ENCODE measurements at places on chromosomes 2 and 18.
A peak's percentile ranks its signal among the peaks of the same experiment; 100 is the strongest.

GRCh38 chr2:76008001-76008702 lies 297.4 kb upstream of the GCFC2 start:
- no peak for DNase-seq

- DNase-seq = no peak
These were observed 195.8 kb downstream of the NDUFA10 start for GRCh38 chr2:239829326-239829725.

- no peak for DNase-seq
These were observed 72.0 kb downstream of the DNER start for GRCh38 chr2:229642371-229642770.

- DNase-seq = no peak
These were observed 87.8 kb downstream of the MAP2 start for GRCh38 chr2:209511637-209512036.

DNA sequence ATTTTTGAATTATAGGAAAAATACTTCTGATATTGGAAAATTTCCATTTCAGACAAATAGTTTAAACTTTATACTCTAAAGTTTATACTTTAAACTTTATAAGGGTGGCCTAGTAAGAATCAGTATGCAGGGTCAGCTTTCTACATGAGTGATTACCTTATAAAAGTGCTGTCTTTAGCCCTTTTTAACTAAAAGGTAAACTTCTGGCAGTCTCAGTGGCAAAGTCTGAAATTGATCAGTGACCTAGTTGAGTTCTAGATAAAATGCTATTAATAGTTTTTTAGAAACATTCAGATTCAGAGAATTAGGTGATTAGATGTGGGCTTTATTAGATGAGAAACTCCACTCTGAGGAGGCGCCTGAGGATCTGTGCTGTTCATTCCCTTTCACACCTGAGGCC lies 15.5 kb downstream of the GORASP2 start:
- DNase-seq = no peak

DNA sequence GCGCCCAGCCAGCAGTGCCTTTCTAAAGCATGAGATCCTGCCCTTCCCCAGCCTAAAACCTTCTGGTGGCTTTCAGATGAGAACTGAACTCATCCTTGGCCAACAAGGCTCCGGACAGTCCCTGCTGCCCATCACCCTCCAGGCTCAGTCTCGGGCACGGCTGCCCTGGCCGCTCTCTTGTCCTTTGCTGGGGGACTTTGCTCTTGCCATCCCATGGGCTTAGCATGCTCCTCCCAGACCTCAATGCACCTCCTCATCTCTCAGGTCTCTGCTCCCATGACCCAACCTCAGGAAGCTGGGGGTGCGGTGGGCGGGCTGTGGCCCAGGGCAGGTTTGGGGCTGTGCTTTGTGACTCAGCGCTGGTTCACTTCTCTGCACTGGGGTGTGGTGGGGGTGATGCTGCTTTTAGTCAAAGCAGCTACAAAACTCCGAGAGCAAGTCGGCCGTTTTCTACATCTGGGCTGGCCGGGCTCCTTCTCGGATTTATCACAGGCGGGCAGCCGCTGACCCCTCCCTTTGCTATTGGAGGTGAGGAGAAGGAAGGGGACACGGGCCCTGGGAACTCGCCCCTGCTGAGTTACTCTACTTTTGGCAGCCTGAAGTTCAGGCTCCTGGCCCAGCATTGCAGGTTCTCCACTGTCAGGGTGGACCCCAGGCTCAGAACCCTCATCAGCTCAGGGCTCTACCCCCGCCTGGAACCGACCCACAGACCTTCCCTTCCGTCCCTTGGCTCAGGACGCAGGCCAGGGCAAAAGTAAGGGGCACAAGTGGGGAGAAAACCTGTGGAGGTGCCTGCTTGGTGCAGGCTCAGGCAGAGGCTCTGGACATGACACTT lies 90.6 kb upstream of the TAF1B start:
- DNase-seq = peak; percentile 70

DNA sequence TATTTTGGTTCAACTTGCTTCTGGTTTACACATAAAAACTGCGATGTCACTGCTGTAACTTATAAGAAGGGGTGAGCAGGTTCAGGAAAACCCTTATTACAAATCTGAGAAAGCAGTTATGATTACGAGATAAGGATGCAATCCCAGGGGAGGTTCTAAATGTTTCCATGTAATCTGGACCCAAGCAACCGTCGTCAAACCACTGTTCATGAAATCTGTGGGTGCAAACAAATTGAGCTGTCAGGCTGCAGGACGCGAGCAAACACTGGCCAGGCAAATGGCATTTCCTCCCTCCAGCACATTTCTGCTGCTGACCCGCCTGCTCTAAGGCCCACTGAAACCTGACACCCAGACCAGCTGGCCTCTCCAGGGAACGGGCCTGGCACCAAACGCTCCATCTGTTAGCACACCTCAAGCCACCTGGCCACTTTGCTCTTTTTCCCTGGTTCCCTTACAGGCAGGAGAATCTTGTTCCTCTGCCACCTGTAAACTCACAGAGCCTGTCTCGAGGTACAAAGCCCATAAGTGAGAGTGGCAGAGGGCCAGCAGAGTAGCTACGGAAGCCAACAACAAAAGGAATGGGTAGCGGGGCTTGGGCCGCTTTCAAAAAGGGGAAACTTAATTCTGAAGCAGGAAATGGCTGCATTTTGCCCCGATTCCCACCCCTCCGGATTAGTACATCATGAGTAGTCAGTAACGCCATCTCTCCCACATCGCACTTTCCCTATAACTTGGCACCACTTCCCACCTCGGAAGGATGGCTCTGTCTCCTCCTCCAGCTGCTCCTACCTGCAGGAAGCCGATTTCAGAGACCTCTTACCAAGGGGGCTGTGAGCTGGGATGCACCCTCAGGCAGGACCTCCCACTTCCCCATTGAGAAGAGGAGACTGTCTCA lies 26.5 kb downstream of the CRACDL start:
- DNase-seq = no peak

GRCh38 chr2:222641336-222641735 lies 14.6 kb downstream of the FARSB start:
- no peak for DNase-seq

DNA sequence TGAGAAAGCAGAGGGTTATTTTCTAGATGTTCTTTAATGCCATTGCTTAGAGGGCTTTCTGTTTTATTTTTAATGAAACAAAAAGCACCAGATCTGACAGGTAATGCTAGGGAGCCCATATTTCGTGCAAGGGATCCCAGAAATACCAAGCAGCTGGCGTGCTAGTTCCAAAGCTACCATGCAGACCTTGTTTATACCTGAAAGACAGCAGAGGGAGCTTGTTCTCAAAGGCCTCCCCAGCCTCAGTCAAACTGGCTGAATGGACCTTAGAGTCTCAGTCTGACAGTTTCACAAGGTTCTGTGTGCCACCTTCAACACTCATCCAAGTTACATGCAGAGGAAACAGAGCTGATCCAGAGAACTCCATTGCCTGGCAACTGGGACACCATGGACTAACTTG lies 48.6 kb downstream of the GALNT14 start:
- no peak for DNase-seq

DNA sequence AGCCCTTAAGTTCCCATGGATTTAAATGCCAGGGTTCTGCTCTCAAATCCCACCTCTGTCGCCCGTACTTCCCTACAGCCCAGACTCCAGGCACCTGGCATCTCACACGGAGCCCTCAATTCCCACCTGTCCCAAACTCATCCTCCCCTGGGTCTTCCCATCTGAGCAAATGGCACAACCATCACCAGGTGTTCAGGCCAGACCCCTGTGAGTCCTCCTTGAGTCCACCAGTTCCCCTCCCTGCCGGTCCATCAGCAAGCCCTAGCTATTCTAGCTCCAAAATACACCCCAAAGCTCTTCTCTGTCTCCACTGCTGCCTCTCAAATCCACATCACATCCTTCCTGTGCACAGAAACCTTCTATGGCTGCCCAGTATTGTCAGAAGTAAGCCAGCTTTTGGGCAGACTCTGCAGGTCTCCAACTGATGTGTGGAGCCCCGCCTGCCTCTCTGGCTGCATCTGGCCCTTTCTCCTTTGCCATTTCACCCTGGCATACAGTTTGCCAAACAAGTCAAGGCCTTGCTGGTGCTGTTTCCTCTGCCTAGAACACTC lies 67.7 kb downstream of the DNMT3A start:
- DNase-seq = no peak

DNA sequence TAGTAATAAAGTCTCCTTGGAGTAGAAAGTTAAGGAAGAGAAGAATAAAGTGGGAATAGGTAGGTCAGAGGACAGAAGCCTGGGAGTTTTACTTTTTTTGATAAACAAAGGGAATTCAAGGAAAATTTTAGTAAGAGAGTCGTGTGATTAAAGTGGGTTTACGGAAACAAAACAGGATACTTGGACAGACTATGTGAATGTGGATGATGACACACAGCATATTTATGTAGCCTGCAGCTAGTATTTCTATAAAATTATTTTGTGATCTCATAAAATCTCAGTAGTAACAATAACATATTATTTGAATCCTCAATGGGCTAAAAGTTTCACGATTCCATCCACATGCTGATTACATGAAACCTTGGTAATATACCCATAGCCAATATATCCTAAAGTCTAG lies 450.7 kb upstream of the PIK3C3 start:
- DNase-seq = no peak

- DNase-seq = no peak
These were observed 10.6 kb downstream of the CFLAR start for GRCh38 chr2:201126308-201127151.

- no peak for DNase-seq
These were observed 79.4 kb upstream of the SP3 start for GRCh38 chr2:174044556-174044955.

- no peak for DNase-seq
These were observed 71.9 kb downstream of the ALPK2 start for GRCh38 chr18:58557008-58557435.

- DNase-seq = no peak
These were observed 86.5 kb upstream of the PPP1CB start for GRCh38 chr2:28665041-28665704.

- DNase-seq = no peak
These were observed 155.3 kb upstream of the NABP1 start for GRCh38 chr2:191522478-191523120.

DNA sequence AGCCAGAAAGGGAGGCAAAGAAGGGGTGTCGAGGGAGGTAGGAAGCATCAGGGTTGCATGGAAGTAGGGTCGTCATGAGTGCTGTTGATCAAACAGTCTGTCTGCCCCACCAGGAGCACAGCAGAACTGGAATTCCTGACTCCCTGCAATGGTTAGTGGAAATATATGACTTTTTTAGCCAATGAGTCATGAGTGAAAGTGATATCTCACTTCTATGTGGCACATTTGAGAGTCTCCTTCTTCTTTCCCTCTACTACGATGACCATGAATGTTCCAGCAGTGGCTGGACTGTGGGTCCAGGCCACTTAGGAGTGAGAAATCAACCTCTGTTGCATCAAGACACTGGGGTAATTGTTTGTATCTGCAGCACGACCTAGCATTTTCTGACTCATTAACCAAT lies 199.5 kb downstream of the TTC32 start:
- no peak for DNase-seq

GRCh38 chr2:147826278-147827087 lies 18.3 kb upstream of the ACVR2A start:
- DNase-seq = no peak

GRCh38 chr2:126846241-126846640 lies 52.4 kb upstream of the TEX51 start:
- DNase-seq = no peak

DNA sequence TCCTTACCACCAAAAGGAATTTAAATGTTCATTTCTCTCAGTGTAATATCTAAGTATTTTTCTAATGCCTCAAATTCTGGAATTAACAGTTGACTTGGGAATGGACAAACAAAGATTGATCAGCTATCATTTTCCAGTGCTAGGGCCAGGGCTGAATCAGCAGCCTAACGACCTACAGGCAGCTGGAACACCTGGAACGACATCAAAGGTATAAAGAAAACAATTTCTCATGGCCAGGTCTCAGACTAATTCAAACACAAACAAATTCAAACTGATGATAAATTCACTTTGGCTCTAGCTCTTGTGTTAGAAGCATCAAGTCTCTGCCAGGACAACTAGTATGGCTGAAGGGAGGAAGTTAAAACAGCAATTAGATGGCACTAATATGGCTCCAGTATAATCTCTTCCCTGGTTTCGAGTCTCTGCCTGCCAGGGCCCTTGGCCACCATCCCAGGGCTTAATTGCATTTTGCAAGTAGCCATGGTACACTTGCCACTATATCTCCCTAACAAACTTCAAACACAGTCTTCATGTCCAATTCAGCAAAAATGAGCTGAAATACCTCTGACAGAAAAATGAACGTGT lies 70.2 kb upstream of the FSHR start:
- no peak for DNase-seq

Measured in CD8-positive, alpha-beta memory T cell (primary cell).